HepG2 (cell line): ENCODE measurements at places on chromosomes 6 and 20. TPM values are rescaled to one million over a fixed set of nuclear protein-coding genes. Genes with fewer than 3 reads are reported as not detected.

- H3K4me3 ChIP-seq: no peak overlapping the region
- H3K27ac ChIP-seq: no peak overlapping the region
- H3K27me3 ChIP-seq: no peaks in the 10 kb centered on the region
Measured at GRCh38 chr6:53584726-53585125, 39.8 kb upstream of the GCLC start.

GRCh38 chr6:151179321-151179720, 60.4 kb upstream of the AKAP12 start:
- H3K4me3 ChIP-seq: no peak overlapping the region
- DNase-seq: no peak

- H3K4me3 ChIP-seq: no peak overlapping the region
- no peaks in the 10 kb centered on the region for H3K4me1 ChIP-seq
- no peak overlapping the region for H3K27ac ChIP-seq
- DNase-seq: no peak
Measured at GRCh38 chr6:22980446-22980845, 411.1 kb downstream of the HDGFL1 start.

DNA sequence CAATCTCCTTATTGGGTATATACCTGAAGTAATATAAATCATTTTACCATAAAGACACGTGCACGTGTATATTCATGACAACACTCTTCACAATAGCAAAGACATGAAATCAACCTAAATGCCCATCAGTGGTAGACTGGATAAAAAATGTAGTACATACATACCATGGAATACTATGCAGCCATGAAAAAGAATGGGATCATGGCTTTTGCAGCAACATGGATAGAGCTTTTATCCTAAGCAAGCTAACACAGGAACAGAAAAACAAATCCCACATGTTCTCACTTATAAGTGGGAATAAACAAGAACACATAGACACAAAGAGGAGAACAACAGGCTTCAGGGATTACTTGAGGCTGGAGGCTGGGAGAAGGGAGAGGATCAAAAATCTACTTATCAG, 208.3 kb upstream of the QKI start:
- no peak overlapping the region for H3K27ac ChIP-seq
- no peak for DNase-seq
- H3K36me3 ChIP-seq: no peaks in the 10 kb centered on the region
- H3K4me3 ChIP-seq: no peak overlapping the region
- no peaks in the 10 kb centered on the region for H3K4me1 ChIP-seq

DNA sequence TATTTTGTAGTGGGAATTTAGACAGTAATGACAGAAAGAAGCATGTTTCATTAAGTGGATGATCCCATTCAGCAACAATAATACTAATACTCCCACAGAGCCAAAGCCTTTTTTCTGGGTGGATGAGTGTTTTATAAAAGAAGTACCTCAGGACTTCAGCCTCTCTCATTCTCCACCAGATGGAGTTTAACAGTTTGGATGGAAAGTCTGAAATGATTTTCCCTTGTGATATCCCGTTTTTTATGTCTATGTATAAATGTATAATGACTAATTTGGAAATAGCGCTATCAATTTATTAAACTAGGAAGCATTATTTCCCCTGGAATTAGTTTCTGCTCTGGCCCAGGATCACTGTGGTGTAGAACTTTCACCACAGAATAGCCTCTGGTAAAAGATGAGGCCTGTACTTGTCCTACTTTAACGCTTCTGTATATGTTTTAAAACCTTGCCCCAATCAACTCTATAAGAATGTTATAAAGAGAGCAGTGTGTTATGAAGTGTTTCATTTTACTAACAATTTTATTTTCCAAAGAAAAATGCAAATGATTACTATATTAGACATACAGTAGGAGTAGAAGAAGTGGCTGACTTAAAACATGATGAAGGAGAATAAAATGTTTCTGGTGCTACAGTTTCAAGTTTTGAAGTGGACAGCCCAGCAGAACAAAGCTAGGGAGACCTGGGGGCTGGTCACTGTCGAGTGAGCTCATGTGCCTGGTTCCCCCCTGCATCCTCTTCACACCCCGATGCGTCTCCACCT, 135.6 kb downstream of the HIVEP1 start:
- H3K27ac ChIP-seq: no peak overlapping the region
- no peak for DNase-seq
- H3K27me3 ChIP-seq: no peaks in the 10 kb centered on the region
- no peaks in the 10 kb centered on the region for H3K4me1 ChIP-seq

GRCh38 chr6:79076160-79076559, 1.9 kb downstream of the PHIP start:
- H3K36me3 ChIP-seq: peaks cover 6% of the 10 kb centered on the region; the same call in 2 of the 3 replicates
- H3K27me3 ChIP-seq: no peaks in the 10 kb centered on the region; the same call in 2 of the 3 replicates
- H3K4me3 ChIP-seq: peak overlapping the region; percentile 98

- H3K4me1 ChIP-seq: no peaks in the 10 kb centered on the region
- no peaks in the 10 kb centered on the region for H3K36me3 ChIP-seq
- H3K27me3 ChIP-seq: no peaks in the 10 kb centered on the region
- no peak overlapping the region for H3K27ac ChIP-seq
- no peak for DNase-seq
- H3K4me3 ChIP-seq: no peak overlapping the region
Measured at GRCh38 chr20:19185083-19185482, 27.4 kb upstream of the SLC24A3 start.

- peaks cover 6% of the 10 kb centered on the region; the same call in 1 of the 2 replicates for H3K27me3 ChIP-seq
- no peaks in the 10 kb centered on the region for H3K4me1 ChIP-seq
- H3K4me3 ChIP-seq: no peak overlapping the region
- H3K27ac ChIP-seq: no peak overlapping the region
Measured at GRCh38 chr6:163708466-163708865, 293.9 kb downstream of the QKI start.

DNA sequence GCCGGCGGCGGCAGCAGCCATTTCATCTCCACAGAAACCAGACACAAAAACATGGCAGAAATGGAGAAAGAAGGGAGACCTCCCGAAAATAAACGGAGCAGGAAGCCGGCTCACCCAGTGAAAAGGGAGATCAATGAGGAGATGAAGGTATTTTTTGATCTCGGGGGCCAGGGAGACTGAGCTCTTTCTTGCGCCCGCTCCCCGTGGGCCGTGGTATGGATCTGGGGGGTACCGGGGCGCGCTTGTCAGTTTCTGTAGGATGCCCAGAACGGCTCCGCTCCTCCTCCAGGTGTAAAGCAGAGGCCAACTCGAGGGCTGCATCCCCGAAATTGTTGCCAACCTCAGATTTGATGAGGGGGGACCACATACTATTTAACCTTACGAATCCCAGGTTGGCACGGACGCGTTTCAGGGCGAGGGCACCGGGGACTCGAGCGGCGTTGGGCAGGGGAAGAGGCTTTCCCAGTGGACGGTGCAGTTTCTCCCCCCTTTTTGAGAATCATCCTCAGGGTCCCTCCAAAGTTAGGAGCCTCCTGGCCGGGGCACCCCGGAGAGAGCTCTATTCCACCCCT, 735 bp downstream of the SOBP start:
- peaks cover 43% of the 10 kb centered on the region for H3K4me1 ChIP-seq
- no peaks in the 10 kb centered on the region for H3K27me3 ChIP-seq
- DNase-seq: no peak

GRCh38 chr6:54427396-54427937, 119.2 kb downstream of the TINAG start:
- no peaks in the 10 kb centered on the region for H3K4me1 ChIP-seq
- DNase-seq: no peak
- H3K4me3 ChIP-seq: no peak overlapping the region
- H3K27me3 ChIP-seq: no peaks in the 10 kb centered on the region
- H3K36me3 ChIP-seq: no peaks in the 10 kb centered on the region

DNA sequence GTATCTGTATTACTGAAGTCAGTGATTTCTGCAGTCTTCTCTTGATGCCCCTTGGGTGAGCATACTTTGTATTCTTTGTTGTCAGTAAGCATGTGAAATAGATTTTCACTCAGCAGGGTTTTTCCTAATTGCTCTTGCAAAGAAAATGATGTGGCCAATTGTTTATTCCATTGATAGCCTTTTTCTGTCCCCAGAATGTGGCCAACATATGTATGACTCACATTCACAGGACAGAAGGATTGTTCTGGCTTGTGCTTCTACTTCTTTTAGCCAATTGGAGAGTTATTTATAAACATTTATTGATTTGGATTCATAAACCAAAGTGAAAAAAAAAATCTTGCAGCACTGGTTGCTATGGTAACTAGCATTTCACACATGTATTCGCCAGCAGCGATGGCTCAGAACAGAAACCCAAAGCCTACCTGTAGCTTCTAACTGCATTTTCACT, 54.4 kb upstream of the RBM24 start:
- no peak overlapping the region for H3K4me3 ChIP-seq
- H3K27ac ChIP-seq: no peak overlapping the region
- H3K36me3 ChIP-seq: no peaks in the 10 kb centered on the region
- DNase-seq: no peak

- H3K4me1 ChIP-seq: no peaks in the 10 kb centered on the region
- no peaks in the 10 kb centered on the region for H3K36me3 ChIP-seq
- no peak for DNase-seq
- H3K4me3 ChIP-seq: no peak overlapping the region
- H3K27ac ChIP-seq: no peak overlapping the region
Measured at GRCh38 chr6:169263836-169264608, 10.4 kb upstream of the THBS2 start.

GRCh38 chr6:13769655-13770053, 44.7 kb downstream of the MCUR1 start:
- 0 out of 2 replicates have a peak, but pooled peaks cover 7% of the 10 kb centered on the region for H3K4me1 ChIP-seq
- no peak overlapping the region for H3K27ac ChIP-seq
- H3K4me3 ChIP-seq: no peak overlapping the region
- H3K27me3 ChIP-seq: no peaks in the 10 kb centered on the region
- H3K36me3 ChIP-seq: no peaks in the 10 kb centered on the region

DNA sequence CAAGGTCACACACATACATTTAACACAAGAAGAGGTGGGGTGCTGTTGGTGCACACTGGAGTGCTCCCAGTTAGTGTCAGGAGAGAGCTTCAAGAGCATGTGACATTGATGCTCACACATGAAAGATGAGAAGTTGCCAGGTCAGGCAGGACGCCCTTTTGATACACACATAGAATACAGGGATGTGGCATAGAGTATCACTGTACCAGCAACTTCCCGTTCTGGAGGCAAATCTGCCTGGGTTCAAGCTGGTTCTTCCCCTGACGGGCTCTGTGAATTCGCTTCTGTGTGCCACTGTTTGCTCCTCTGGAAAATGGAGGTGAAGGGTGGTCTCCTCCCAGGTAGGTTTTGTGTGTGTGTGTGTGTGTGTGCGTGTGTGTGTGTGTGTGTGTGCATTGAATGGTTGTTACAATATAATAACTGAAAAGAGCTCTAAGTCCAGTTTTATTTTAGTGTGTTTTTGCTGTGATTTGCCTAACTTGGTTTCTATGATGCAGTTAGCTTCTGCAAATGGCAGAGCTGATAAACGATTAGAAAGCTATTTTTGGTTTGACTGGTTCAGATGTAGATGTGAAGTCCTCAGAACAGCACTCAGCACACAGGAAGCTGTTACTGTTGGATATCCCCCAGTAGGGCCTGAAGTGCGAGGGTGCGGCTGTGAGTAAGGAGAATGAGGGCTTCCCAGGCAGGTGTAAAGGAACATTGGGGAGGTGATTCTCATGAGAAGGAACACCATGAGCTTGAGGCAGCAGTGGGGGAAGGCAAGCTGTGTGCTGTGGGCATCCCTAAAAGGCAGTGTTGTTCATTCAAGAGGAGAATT, 53.4 kb downstream of the HIVEP1 start:
- H3K36me3 ChIP-seq: no peaks in the 10 kb centered on the region
- no peak overlapping the region for H3K4me3 ChIP-seq
- no peaks in the 10 kb centered on the region for H3K4me1 ChIP-seq
- no peak for DNase-seq

DNA sequence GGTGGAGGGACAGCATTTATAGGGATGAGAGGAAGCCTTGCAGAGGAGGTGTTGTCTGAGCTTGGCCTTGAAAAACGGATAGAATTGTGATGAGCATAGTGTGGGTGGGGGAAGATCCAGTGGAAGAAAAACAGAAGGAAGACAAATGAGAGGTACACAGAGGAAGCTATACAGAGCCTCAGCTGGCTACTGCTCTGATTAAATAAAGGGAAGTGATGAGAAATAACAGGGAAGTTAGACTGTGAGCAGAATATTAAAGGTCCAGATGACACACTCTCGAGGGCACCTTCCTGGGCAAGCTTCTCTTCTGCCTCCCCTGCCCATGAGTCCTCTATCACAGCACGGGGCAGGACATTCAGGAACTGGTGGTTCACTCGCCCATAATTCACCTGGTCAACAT, 182.3 kb downstream of the KIF16B start:
- no peaks in the 10 kb centered on the region for H3K4me1 ChIP-seq
- H3K4me3 ChIP-seq: no peak overlapping the region
- DNase-seq: no peak
- H3K36me3 ChIP-seq: no peaks in the 10 kb centered on the region; the same call in 2 of the 3 replicates
- H3K27ac ChIP-seq: no peak overlapping the region

- H3K27me3 ChIP-seq: no peaks in the 10 kb centered on the region
- no peak overlapping the region for H3K27ac ChIP-seq
- DNase-seq: no peak
- peaks cover 1% of the 10 kb centered on the region; the same call in 1 of the 2 replicates for H3K36me3 ChIP-seq
- no peaks in the 10 kb centered on the region for H3K4me1 ChIP-seq
- H3K4me3 ChIP-seq: no peak overlapping the region
Measured at GRCh38 chr6:73636048-73636447, 17.7 kb downstream of the SLC17A5 start.

- no peaks in the 10 kb centered on the region for H3K36me3 ChIP-seq
- H3K27ac ChIP-seq: no peak overlapping the region
Measured at GRCh38 chr20:6580486-6580885, 187.0 kb upstream of the BMP2 start.

GRCh38 chr6:158686791-158687381, 37.0 kb downstream of the SYTL3 start:
- H3K4me3 ChIP-seq: no peak overlapping the region
- no peak for DNase-seq
- 0 out of 2 replicates have a peak, but pooled peaks cover 6% of the 10 kb centered on the region for H3K4me1 ChIP-seq
- peaks cover 28% of the 10 kb centered on the region; the same call in 2 of the 3 replicates for H3K27me3 ChIP-seq
- H3K27ac ChIP-seq: no peak overlapping the region

DNA sequence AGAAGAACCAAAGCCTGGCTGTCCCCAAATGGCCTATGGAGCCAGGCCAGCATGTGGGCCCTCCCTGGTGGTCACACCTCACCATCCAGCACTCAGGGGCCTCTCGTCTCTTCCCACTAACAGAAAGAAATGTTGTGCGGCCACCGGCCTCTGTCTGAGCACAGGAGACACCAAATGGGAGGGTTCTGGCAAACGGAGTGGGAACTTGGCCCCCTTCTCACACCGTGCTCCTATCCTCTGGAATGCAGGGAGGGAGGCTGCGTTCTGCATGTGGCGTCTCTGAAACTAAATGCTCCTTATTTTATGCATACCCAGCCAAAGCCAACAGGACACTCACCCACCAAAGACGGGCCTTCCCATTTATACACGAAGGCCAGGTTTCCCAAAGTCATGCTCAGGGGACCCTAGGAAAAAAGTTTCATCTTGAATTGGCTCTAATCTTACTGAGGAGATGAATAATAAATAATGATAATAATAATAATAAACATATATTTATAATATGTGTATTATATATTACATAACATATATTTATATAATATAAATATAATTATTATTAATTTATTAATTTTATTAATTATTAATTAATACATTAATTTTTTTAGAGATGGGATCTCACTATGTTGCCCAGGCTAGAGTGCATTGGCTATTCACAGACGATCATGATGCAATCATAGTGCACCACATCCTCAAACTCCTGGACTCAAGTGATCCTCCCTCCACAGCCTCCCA, 102.4 kb downstream of the FOXF2 start:
- no peak for DNase-seq
- H3K27me3 ChIP-seq: peaks cover 27% of the 10 kb centered on the region
- H3K4me1 ChIP-seq: no peaks in the 10 kb centered on the region
- H3K4me3 ChIP-seq: no peak overlapping the region
- no peaks in the 10 kb centered on the region for H3K36me3 ChIP-seq
- no peak overlapping the region for H3K27ac ChIP-seq

Gene ADGRG6
- total RNA-seq: 83.6 and 129 TPM in 2 replicates

Gene LGSN
- 0.13 and 0.53 TPM in 2 replicates for total RNA-seq

Gene BACH2
- not detected in 2 replicates for total RNA-seq

Gene CYP39A1
- not detected in 2 replicates for total RNA-seq

Gene RBM24
- total RNA-seq: 1.2 and 1.5 TPM in 2 replicates

Gene MOXD1
- not detected in 2 replicates for total RNA-seq

Gene SERPINB1
- 41.4 and 60.1 TPM in 2 replicates for total RNA-seq

Gene CENPW
- 94.7 and 133 TPM in 2 replicates for total RNA-seq
